Fibroblast of lung (primary cell): ENCODE measurements at places on chromosomes 3 and 15. TPM values are rescaled to one million over a fixed set of nuclear protein-coding genes. Genes with fewer than 3 reads are reported as not detected.

Gene PLD1
- 8.2 and 18.8 TPM in 2 replicates for total RNA-seq

Gene SPATA12
- total RNA-seq: not detected in 2 replicates

Gene SMAD6
- 8.7 and 8.9 TPM in 2 replicates for total RNA-seq

Gene LRRIQ4
- under 0.01 TPM in 1 of 2 replicates, not detected in the other for total RNA-seq

Gene MORC1
- total RNA-seq: not detected in 2 replicates

Gene IGSF11
- under 0.01 and 0.26 TPM in 2 replicates for total RNA-seq

Gene NDN
- 41.6 and 47.7 TPM in 2 replicates for total RNA-seq

Gene IL16
- total RNA-seq: 3.1 and 5.0 TPM in 2 replicates

Gene ZNF860
- under 0.01 and 0.50 TPM in 2 replicates for total RNA-seq

Gene FAM240A
- total RNA-seq: not detected in 2 replicates

Gene DPPA2
- not detected in 2 replicates for total RNA-seq

Gene LRRC2
- 0.77 and 3.8 TPM in 2 replicates for total RNA-seq

Gene TMEM115
- 39.3 and 44.8 TPM in 2 replicates for total RNA-seq

DNA sequence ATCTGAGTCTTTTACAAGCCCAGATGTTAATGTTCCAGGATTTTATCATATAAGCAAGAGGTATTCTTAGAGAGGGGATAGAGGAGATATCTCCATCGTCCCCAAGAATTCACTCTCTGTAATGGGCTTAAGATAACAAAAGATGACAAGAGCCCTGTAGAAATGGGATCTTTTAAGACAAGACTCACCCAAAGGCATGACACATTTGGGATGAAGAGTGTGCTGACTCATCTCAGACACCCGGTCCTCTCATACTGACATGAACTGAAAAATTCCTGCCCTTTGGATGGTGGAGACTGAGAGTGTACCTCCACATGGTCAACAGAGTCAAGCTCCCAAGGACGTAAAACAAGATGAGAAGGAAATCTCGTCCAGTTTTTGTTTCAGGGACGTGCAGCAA is 11.0 kb downstream of the LEKR1 start:
- no peak overlapping the region for H3K4me3 ChIP-seq
- H3K36me3 ChIP-seq: no peaks in the 10 kb centered on the region
- H3K4me1 ChIP-seq: no peaks in the 10 kb centered on the region
- DNase-seq: no peak

DNA sequence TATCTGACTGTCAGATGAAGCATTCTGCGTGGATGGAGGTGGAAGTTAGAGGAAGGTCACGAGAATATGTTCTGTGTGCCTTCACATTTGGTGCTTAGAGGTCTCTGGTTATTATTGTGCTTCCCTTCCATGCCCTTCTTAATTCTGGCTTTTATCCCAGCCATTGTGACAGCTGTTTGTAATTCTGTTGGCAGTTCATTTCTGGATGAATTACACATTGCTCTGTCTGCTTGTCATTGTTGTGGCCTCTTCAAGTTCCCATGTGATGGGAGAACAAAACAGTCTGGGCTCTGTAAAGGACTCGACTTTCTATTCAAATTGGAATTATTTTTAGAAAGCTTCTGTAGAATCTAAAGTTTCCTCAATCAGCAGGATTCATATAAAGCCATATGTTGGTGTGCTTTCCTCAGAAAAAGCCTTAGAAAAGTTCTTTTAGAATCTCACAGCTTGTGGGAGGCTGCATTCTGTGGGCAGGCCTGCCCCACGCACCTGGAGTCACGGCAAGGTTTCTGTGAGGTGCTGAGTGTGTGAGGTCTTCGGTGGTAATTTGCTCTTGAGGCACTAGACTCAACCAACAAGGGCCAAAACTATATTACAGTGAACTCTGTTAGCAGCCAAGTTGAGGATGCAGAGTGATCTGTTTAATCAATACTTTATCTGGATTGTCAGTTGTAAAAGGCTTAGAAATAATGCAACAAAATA is 397.4 kb upstream of the AZI2 start:
- H3K27me3 ChIP-seq: no peaks in the 10 kb centered on the region
- no peaks in the 10 kb centered on the region for H3K4me1 ChIP-seq
- no peak overlapping the region for H3K4me3 ChIP-seq
- DNase-seq: peak; percentile 10

DNA sequence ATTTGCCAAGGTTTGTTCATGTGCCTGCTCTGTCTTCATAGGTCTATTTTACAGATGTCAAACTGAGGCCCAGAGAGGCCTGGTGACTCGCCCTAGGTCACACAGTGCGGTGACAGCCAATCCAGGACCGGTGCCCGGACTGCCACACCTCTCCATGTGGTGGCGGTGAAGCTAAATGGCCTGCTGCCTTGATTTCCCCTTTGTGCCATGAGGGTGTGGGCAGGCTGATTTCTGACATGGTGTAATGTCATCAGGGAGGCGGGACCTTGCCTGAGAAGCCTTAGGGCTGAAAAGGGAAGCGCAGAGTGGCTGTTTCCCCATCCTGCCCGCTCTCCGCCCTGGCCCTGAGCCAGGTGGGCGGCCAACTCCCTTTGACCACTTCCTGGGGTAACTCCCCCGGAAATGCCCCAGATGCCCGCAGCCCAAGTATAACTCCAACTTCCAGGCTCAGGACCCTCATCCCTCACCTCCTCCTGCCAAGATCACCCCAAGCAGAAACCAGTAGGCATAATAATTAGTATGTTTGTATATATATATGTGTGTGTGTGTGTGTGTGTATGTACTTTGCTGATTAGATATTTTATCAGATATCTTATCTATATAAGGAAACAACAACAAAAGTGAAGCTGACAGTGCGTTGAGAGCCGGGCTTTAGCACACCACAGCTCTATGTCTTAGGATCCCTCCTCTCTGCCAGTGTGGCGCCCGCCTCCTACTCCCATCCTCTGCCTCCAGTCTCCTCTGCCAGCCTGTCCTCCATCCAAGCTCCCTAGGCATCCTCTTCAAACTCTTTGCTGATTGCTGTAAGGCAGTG is 63.9 kb downstream of the IQSEC1 start:
- no peak overlapping the region for H3K4me3 ChIP-seq
- no peak overlapping the region for H3K27ac ChIP-seq
- DNase-seq: no peak
- no peaks in the 10 kb centered on the region for H3K36me3 ChIP-seq

- no peak overlapping the region for H3K4me3 ChIP-seq
- H3K4me1 ChIP-seq: peaks cover 24% of the 10 kb centered on the region
- no peaks in the 10 kb centered on the region for H3K36me3 ChIP-seq
- no peaks in the 10 kb centered on the region for H3K27me3 ChIP-seq
- H3K27ac ChIP-seq: no peak overlapping the region
- no peak for DNase-seq
Measured at GRCh38 chr15:74400915-74401757, 32.6 kb downstream of the SEMA7A start.

GRCh38 chr3:30040126-30040525 is 566.3 kb upstream of the TGFBR2 start:
- no peaks in the 10 kb centered on the region for H3K4me1 ChIP-seq
- no peak overlapping the region for H3K4me3 ChIP-seq
- H3K27ac ChIP-seq: no peak overlapping the region

DNA sequence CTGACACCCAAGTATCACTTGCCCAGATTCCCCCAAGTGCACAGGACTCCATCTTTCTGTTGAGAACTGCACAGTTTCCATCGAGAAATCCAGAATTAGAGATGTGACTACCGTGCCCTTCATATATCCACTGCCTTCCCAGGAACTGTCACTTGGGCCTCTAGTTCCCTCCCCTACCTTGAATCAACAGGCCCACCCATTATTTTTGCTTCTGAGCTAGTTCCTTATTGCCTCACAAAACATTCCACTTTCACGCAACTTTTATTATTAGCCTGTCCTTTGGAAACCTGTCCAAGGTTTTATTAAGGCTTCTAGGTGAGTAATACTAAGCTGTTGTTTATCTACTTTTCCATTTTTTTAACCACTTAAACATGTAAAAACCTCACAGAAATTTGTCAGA is 17.1 kb upstream of the SLC30A4 start:
- no peaks in the 10 kb centered on the region for H3K4me1 ChIP-seq
- H3K27me3 ChIP-seq: no peaks in the 10 kb centered on the region
- no peak for DNase-seq
- H3K36me3 ChIP-seq: no peaks in the 10 kb centered on the region
- H3K27ac ChIP-seq: no peak overlapping the region

DNA sequence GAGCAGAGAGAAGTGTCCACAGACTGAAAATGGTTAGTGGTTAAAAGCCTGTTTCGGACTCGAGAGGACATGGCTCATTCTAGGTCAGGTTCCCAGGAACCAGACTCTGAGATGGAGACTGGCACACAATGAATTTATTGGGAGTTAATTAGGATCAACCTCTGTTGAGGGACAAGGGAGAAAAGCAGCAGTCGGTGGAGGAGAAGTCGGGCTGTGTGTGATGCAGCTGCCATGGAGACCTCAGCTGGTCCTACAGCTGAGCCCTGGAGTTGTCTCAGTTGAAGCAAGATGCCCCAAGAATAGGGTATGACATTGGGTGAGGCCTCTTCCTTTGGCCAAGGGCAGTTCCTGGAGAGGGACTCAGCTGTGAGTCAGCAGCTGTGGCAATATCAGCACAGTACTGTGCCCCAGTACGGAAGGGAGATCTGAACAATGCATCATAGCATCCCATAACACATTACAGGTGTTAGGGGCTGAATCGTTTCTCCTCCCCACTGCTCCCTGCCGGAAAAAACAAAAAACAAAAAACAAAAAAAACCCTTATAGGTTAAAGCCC is 105.4 kb downstream of the ABHD5 start:
- no peak overlapping the region for H3K27ac ChIP-seq
- no peaks in the 10 kb centered on the region for H3K4me1 ChIP-seq
- no peak overlapping the region for H3K4me3 ChIP-seq
- H3K27me3 ChIP-seq: peaks cover 10% of the 10 kb centered on the region

DNA sequence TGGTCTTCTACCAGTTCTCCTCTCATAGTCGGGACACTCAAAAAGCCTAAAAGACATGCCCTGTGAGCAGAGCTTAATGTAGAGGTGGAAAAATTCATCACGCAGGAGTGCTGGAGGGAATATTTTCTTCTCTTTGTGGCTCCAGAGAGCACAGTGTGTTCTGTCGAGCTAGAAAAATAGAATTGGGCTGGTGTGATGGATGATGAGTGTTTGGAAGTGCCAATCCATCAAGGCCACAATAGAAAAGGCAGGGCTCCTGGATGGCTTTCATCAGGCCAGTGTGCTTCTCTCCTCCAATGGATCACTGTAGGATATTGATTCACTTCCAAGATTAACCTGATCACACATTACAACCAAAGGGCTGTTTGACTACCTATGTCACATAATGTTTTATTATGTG is 65.7 kb downstream of the CD47 start:
- H3K27ac ChIP-seq: no peak overlapping the region
- no peaks in the 10 kb centered on the region for H3K4me1 ChIP-seq

DNA sequence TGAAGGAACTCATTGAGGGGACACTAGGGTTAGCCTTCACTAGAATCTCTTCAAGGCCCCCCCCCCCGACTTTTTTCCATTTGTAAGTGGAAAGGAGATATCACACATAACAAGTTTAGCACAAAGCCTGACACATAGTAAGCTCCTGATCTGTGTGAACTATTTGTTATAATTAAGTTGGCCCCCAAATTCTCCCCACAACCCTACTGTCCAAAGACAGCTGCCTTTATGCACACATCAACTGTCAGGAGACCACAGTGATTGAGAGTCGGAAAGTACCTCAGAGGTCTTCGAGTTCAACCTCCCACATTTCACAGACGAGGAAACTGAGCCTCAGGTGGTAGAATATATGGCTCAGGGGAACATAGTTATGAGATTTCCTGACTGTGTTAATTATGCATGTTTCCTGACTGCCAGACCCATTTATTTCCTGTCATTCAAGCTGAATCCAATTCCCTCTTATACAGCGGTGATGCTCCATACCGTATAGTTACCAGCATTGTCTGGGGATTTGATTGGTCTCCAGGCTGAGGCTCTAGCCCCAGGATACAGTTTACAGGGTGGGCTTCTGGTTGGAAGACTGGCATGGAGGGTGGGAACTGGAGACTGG is 227.4 kb upstream of the CMC1 start:
- H3K4me3 ChIP-seq: no peak overlapping the region
- H3K36me3 ChIP-seq: no peaks in the 10 kb centered on the region
- DNase-seq: no peak
- H3K27ac ChIP-seq: no peak overlapping the region
- H3K27me3 ChIP-seq: no peaks in the 10 kb centered on the region
- no peaks in the 10 kb centered on the region for H3K4me1 ChIP-seq

- no peak overlapping the region for H3K4me3 ChIP-seq
- H3K36me3 ChIP-seq: no peaks in the 10 kb centered on the region
- H3K27me3 ChIP-seq: no peaks in the 10 kb centered on the region
- DNase-seq: no peak
Measured at GRCh38 chr3:162597226-162597625, 1100.6 kb downstream of the OTOL1 start.

- no peak for DNase-seq
- H3K27me3 ChIP-seq: no peaks in the 10 kb centered on the region
- no peak overlapping the region for H3K27ac ChIP-seq
- peaks cover 12% of the 10 kb centered on the region for H3K36me3 ChIP-seq
- H3K4me3 ChIP-seq: no peak overlapping the region
Measured at GRCh38 chr3:111923095-111923771, 55.6 kb upstream of the ABHD10 start.

GRCh38 chr3:158403013-158403412 is 168.0 kb upstream of the MLF1 start:
- H3K4me3 ChIP-seq: no peak overlapping the region
- H3K27me3 ChIP-seq: no peaks in the 10 kb centered on the region
- H3K36me3 ChIP-seq: no peaks in the 10 kb centered on the region

DNA sequence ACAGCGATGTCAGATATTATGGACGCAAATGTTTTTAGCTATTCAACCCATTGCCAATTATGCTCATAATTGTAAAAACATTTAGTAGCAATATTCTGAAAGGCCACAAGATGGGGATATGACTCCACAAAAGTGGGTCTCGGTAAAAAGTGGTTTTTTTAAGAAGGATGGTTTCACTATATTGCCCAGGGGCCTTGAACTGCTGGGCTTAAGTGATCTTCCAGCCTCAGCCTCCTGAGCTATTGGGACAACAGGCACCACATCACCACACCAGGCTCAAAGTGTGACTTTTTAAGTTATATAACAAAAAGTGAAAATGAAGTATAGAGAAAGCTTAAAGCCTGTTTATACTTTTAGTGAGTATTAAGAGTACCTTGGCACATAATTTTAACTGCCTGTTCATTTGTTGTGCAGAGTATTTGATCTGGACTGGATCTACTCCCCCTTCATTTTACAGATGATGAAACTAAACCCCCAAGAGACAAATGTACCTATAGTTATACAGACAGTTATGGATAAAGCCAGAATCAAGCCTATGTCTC is 9.4 kb downstream of the NAA50 start:
- peak; percentile 83 for DNase-seq
- no peak overlapping the region for H3K4me3 ChIP-seq
- H3K27me3 ChIP-seq: no peaks in the 10 kb centered on the region
- H3K36me3 ChIP-seq: no peaks in the 10 kb centered on the region
- H3K27ac ChIP-seq: no peak overlapping the region

DNA sequence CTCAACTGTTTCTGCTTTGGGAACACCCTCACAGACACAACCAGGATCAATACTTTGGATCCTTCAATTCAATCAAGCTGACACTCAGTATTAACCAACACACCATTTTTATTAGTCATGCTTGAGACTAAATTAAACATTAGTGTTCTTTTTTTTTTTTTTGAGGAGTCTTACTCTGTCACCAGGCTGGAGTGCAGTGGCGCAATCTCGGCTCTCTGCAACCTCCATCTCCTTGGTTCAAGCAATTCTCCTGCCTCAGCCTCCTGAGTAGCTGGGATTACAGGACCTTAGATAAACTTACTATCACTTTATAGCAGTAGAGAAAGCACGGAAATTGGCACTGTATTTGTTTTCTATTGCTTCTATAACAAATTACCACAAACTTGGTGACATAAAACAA is 2.0 kb upstream of the RAB11A start:
- no peaks in the 10 kb centered on the region for H3K27me3 ChIP-seq
- peaks cover 2% of the 10 kb centered on the region for H3K4me1 ChIP-seq
- no peak overlapping the region for H3K27ac ChIP-seq
